ENCODE measurements at places on chromosomes 5 and 9. TPM values are rescaled to one million over a fixed set of nuclear protein-coding genes. Genes with fewer than 3 reads are reported as not detected.

GRCh38 chr5:99386406-99387077 lies 457.7 kb upstream of the CHD1 start:
- no peaks in the 10 kb centered on the region for H3K4me1 ChIP-seq
- no peak for DNase-seq
- no peaks in the 10 kb centered on the region for H3K36me3 ChIP-seq
- no peak overlapping the region for H3K4me3 ChIP-seq

- no peaks in the 10 kb centered on the region for H3K36me3 ChIP-seq
- H3K4me3 ChIP-seq, result no peak overlapping the region
- H3K27ac ChIP-seq, result no peak overlapping the region
- no peaks in the 10 kb centered on the region for H3K27me3 ChIP-seq
These were observed 196.4 kb upstream of the NUDT12 start for GRCh38 chr5:103758996-103759395.

The C1QTNF3 gene
- total RNA-seq, result 7.4 TPM

GRCh38 chr9:110887276-110887675 lies 151.0 kb downstream of the LPAR1 start:
- no peak overlapping the region for H3K4me3 ChIP-seq
- H3K4me1 ChIP-seq, result no peaks in the 10 kb centered on the region
- H3K27me3 ChIP-seq, result no peaks in the 10 kb centered on the region
- H3K36me3 ChIP-seq, result no peaks in the 10 kb centered on the region
- no peak overlapping the region for H3K27ac ChIP-seq

GRCh38 chr9:81968026-81968425 lies 20.5 kb upstream of the SPATA31D1 start:
- H3K27ac ChIP-seq, result no peak overlapping the region
- H3K4me3 ChIP-seq, result no peak overlapping the region
- no peaks in the 10 kb centered on the region for H3K36me3 ChIP-seq
- H3K27me3 ChIP-seq, result no peaks in the 10 kb centered on the region
- H3K4me1 ChIP-seq, result no peaks in the 10 kb centered on the region
- no peak for DNase-seq

The MUSK gene
- 1.2 TPM for total RNA-seq
